ENCODE measurements at places on chromosomes 13 and 19.

- peak; percentile 53 for DNase-seq
Measured at GRCh38 chr19:12792051-12792852, 966 bp downstream of the JUNB start.

DNA sequence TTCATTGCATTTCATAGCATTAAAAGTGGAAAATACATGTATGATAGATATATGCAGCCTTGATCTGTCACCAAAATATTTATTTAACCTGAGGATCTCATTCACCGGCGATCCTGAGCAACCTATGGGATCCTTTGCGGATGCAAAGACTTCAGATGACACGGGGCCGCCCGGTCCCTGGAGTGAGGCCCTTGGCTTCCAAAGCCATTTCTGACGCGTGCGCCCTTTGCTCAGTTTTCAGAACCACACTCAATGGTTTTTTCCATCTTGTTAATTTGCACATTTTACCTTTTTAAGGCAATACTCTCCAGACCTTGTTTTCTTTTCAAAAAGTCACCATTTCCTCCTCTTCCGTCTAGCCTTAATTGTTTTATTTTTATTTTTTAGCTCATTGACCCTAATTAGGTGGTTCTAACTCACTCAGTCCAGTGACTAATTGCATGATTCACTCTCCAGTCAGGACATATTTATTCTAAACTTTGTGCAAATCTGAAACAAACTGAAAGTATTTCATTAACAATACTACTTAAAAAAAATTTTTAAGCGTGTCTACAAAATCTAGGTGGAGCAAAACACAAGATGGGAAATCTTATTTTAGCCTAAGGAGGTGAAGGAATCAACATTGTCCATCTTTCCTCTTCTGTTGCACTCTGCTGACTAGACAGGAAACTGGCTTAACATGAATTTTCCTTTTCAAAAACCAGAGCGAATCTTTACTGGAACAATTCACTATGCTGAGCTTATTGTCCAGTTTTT, 47.9 kb downstream of the COL4A1 start:
- no peak for DNase-seq

DNA sequence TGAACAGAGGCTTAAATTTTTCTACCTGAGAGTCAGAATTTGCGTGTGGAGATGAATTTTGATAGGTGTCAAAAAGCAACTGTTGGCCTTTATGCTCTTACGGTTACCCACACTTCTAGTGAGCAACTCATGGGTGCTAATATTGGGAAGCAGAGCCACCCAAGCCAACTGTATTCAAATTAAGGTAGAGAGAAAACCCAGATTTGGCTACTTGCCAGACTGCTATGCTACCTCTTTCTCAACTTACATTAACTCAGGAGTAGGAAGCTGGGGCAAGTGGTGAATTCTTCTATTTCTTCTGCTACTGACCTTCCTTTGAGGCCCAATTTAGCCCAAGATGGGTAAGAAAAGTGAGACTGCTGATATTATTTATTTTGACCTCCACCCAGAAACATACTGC, 83.9 kb downstream of the OLFM4 start:
- DNase-seq = no peak

DNA sequence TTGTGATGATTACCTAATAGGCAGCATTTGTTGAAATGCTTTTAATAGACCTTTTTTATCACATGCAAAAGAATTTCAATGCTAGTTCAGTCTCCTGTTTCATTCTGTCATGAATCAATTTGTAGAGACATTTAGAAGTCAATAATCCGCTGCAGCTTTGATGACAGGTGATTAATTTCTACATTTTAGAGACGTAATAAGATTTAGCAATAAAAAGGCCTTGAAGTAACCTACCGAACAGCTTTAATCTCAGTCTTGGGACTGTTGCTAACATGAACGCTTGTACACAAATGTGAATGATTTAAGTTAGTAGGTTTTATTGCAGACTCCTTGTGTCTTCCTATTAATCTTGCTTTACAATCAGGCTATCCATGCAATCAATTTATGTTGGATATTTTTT, 186.5 kb downstream of the MZT1 start:
- no peak for DNase-seq

DNA sequence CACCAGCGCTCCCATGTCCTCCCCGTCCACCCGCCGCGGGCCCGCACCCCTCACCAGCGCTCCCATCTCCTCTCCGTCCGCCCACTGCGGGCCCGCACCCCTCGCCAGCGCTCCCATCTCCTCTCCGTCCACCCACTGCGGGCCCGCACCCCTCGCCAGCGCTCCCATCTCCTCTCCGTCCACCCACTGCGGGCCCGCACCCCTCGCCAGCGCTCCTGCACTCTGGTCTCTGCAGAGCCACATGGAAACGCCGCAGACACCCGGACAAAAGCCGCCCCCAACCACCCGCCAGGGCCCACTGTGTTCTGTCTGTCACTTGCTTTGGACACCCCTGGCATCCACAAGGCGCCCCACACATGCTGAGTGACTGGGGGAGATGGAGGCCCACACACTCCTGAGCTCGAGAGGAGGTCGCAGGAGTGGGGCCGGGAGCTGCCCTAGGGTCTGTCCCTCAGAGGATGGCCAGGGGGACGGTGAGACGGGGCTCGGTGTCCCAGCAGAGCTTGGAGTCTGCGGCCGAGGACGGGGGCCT, 7.4 kb downstream of the CFD start:
- no peak for DNase-seq

GRCh38 chr19:46637224-46637623, 1.2 kb upstream of the GNG8 start:
- no peak for DNase-seq

DNA sequence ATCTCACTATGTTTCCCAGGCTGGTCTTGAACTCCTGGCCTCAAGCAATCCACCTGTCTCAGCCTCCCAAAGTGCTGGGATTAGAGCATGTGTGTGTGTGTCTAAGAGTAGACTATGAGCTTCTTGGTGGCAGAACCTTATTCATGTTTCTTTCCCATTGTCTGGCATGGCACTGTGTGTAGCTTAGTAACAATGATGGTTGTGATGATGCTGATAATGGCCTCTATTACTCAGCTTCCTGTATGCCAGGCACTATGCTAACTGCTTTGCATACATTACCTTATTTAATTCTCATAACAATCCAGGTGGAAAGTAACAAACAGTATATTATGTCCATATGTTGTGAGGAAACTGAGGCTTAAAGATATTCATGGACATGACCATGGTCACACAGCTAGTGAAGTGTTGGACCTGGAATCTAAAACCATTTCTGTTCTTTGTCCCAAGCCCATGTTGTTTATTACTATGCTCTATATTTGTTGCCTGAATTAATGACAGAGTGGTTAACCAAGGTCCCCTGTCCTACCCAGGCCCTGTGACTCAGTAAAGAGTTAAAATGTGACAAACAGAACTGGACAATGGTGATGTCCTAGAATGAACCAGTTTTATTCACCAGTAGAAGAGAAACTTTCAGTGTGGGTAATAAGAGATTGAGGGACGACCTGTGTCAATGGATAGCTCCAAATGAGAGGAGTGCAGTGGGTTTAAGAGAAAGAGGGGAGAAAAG, 109.6 kb downstream of the KLF5 start:
- DNase-seq = no peak

DNA sequence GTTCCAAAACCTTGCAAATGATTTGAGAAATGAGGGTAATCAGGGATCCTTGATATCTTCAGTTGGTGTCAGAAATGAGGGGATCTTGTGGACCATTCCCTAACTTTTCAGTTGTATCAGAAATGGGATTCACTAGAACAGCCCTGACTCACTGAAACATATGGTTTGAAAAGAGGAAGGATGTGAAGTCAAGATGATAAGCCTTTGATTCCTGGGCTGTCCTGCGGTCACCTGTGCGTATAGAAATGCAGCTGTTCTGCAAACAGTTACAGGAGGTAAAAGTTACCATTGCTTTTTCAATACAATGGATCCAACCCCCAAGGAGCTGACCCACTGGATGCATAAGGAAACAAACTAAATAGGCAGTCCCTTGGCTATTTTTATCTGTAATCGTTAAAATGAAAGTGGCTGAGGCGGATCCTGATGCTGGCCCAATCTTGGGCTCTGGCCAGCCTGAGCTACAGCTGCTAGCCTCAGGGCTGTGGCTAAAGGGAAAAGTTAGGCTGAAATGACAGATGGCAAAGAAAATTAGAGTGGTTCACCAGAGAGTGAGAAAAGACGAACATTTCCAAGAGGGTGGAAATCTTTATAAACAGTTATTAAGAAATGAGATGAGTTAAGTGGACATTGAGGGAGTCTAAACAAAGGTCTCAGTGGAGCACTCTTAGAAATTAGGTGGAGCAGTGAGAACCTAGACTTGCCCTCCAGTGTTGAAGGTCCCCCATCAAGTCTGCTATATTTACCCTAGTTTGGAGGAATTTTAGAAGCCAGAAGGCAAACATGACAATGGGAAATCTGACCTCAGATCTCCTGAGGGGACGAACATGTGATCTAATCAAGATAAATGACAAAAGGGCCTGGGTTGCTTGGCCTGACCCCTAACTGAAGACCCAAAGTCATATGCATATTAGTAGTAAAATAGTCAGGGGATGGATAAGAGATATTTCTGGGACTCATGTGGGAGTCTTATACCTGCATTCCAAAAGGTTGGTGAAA, 7.6 kb downstream of the SIGLECL1 start:
- no peak for DNase-seq

DNA sequence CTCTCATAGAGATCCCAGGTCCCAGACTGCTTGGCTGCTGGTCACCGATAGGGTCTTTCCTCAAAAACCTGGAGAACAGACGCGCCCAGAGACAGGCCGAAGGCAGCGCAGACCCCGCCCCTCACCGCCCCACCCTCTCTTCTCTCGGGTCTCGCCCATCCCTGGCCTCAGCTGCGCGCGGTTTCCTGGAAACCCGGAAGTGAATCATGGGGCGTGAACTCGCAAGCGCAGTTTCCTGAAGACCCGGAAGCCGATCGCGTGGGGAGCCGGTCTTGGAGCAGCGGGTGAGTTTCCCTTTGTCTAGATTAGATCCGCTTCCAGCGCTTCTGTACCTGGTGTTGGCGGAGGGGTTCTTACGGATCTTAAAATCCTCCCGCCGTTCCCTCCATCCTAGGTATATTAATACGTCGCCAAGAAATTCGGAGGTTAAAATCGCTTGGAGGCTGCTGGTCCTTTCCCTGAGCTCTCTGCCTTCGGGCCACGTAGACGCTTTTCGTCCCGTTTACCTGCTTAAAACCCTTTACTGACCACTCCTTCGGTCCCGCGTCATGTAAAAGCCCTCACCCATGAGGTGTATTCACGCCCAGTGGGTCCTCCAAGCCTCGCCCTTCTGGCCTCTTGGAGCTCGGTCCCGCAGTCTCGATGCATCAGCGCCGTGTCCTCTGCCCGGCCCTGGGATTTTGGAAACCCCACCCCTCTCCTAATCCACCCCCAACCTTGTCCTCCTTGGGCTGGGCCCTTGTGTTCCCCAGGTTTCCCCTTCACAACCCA, at the start of gene ZNF578:
ZNF578 (plus strand) TSS at position 230 of the 771 bp plus-strand sequence. CDS start 48,293 bp downstream, outside the sequence.
- DNase-seq = peak; percentile 50
